Chondrocyte (in vitro differentiated cells): ENCODE measurements at places on chromosomes 12 and 14.

DNA sequence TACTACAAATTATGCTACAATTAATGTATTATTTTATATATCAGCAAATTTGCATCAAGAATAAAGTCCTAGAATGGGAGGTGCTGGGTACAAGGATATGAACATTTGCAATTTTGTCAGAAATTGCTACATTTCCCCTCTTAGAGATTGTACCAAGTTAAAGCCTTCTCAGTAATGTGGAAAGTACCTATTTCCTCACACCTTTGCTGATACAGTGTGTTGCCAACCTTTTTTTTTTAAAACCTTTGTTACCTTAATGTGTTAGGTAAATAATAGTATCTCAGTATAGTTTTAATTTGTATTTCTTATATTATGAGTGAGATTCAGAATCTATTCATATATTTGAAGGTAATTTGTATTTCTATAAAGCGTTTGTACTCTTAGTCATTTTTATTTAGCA lies 95.4 kb upstream of the HIF1A start:
- DNase-seq, result no peak

GRCh38 chr12:76470028-76470939 lies 89.3 kb downstream of the OSBPL8 start:
- no peak for DNase-seq

DNA sequence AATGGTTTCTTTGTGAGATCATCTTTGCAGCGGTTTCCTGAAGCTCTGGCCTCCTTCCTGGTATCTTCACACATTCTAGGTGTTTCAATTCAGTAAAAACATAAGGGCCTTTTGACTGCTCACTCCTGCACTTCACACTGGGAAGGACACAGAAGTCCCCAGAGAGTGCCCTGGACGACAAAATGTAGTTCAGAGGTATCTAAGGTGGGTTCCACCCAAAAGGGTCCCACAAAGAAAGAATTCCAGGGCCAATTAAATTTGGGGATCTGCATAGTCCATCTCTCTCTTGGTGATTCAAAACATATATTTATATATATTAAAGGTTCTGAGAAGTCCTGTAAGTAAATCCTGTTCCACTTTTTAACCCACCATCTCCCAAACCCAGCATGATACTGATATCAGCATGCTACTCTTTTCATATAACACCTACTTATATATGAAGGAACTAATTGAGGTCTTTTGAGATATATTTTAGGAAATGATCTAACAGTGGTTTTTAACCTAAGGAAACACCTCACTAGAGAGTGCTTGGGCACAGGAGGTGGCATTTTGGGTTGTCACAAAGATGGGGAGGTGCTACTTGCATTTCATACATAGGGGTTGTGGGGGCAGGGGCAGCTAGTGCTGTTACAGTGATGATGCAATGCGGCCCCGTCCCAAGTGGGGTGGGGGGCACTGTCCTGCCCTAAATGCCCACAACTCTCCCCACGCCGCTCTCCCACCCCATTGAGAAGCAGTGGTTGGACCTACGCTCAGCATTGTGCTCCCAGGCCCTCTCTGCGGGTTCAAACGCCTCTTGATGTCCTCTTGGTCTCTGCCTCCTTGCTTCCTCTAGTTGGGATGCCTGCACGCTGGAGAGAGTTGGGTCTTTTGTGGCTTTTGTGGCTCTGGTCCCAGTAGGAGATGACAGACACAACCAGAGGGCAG lies 109.4 kb downstream of the ARF6 start:
- DNase-seq, result no peak

- no peak for DNase-seq
Observed at GRCh38 chr12:8676651-8677050, 14.0 kb upstream of the MFAP5 start.

- DNase-seq, result no peak
Observed at GRCh38 chr12:28328967-28329366, 138.7 kb downstream of the CCDC91 start.

GRCh38 chr14:36325853-36326252 lies 5.4 kb upstream of the MBIP start:
- no peak for DNase-seq

GRCh38 chr12:112381406-112381882 lies 787 bp downstream of the HECTD4 start:
- DNase-seq, result no peak

DNA sequence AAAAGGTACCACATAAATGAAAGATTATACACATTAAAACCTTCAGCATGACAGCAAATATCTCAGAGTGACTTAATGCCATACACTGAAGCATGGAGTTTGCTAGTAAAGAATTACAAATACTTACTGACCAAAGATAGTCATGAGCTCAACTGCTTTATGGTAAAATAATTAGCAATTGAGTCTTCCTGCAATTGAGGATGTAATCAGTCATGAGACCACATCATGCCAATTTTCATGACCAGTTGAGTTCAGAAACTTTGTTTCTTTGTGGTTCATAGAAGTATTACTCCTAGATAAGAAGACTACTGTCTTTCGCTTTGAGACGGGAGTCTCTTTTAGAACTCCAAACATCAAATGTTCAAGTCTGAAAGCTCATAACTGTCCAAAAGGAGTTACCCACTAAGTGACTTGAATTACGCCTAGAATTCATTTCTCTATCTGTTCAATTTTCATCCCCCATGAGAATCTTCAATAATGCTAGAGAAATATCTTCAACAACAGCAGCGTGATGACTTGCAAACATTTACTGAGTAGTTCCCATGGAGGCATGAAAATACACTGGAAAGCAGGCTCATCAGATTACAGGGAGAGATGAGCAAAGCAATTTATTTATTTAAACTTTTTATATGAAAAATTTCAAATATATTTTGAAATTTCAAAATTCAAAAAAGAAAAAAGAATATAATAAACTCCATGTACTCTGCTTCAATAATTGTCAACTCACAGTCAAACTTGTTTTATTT lies 120.0 kb downstream of the BTG1 start:
- no peak for DNase-seq

DNA sequence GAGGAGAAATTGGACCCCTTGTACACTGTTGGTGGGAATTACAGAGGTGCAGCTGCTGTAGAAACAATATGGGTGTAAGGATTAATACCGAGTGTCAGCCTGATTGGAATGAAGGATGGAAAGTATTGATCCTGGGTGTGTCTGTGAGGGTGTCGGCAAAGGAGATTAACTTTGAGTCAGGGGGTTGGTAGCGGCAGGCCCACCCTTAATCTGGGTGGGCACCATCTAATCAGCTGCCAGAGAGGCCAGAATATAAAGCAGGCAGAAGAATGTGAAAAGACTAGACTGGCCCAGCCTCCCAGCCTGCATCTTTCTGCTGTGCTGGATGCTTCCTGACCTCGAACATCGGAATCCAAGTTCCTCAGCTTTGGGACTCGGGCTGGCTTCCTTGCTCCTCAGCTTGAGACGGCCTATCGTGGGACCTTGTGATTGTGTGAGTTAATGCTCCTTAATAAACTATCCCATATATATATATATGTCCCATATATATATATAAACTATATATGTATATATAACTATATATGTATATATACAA lies 38.4 kb upstream of the PPP2R5C start:
- no peak for DNase-seq

DNA sequence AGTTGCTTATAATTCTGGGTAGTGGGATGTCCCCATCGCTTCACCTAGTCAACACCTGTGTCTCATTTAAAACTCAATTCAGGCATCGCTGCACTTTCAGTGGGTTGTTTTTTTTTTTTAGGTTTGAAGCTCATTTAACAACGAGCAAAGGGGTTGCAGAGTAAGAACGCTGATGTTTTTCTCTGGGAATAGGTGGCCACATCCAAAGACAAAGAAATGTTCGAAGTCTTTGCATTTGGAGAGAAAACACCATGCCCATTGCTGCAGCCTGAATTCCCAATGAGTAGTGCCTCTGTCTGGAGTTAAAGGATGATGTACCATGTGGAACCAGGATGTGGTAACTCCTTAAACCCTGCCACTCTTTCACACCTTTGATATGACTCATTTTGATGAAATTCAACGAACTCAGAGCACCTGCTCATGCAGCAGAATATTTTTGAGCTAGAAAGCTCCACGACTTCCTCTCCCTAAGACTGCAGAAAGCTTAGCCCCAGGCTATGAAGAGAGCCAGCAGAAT lies 35.1 kb upstream of the BATF start:
- DNase-seq, result no peak

DNA sequence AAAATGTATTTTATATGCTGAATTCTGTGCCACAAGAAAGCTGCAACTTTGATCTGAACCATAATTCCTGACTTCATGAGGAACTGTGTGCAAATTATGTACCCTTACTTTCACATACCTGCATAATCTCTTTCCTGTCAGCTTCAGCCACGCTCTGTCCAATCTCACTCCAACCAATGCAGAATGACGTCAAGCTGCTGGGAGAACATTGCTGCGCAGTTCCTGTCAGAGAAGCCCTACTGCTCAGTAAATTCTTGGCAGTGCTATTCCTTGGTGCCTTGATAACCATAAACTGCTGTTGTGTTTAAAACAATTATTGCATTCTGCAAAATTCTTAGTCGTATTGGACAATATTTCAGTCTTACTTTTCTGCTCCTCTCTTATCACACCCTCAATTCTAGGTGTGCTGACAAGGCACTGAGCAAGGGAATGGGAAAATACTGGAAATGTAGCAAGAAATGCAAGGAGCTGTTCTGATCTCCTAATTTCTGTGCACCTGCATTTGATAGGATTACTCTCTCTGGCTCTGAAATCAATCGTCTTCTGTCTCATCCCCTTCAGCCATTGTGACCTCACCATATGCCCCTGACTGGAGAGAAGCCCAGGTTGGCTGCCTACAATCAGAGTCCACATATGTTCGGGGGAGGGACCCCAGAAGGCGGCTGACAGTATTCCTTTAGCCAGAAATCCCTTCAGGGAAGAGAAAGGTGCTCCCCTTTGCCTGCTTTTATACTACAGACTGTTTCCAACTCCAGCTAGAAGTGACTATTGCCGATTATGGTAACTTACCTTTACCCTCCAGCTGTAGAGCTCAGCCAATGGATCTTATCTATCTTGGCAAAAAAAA lies 274.9 kb upstream of the NOVA1 start:
- DNase-seq, result no peak

DNA sequence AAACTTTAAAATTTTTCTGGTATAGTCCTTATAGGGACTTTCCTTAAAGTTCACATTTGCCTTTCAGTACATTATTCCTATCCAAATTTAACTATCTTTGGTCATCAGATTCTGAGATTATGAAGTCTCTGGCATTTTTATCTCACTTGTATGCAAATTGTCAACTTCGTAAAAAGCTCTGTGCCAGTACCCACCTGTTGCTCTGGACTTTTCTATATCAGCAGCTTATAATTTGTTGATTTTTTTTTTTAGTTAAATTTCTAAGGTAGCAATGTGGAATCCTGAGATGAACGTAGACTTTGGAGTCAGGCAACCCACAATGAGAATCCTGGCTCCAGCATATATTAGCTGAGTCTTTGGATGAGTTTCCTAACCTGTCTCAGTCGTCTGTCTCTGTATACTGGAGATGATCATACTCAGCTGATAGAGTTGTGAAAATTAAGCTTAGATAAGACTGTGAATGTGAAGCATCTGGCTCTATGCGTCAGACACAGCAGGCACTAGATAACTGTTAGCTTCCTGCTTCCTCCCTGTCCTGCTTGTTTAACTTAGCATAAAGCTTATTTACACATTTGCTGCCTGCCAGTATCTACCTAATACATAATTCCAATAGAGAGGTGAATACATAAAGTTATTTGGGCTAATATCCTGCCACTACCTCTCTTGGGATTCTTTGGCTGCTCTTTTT lies 59.8 kb downstream of the MARK3 start:
- DNase-seq, result no peak

GRCh38 chr12:113271853-113272561 lies 50.7 kb downstream of the TPCN1 start:
- DNase-seq, result peak; percentile 79

- peak; percentile 51 for DNase-seq
Observed at GRCh38 chr12:49867570-49868341, 24.9 kb upstream of the BCDIN3D start.

GRCh38 chr12:49652921-49653520 lies 29.7 kb downstream of the PRPF40B start:
- DNase-seq, result no peak

DNA sequence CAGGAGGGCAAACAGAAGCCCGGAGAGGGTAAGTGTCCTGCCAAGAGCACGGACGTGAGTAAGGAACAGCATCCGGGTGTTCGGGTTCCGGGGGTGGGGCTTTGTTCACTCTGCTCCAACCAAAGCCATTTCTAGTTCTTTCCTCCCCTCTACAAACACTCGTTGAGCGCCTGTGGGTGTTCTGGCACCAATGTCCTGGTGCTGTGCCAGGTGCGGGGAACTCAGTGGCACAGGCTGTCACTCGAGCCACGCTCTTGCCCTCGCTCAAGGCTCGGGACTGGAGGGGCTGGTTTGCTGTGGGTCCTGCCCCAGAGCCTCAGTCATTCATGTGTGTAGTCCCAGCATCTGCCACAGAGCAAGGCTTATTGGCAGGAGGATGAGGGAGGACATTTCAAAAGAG lies 157.5 kb downstream of the CALM1 start:
- no peak for DNase-seq

DNA sequence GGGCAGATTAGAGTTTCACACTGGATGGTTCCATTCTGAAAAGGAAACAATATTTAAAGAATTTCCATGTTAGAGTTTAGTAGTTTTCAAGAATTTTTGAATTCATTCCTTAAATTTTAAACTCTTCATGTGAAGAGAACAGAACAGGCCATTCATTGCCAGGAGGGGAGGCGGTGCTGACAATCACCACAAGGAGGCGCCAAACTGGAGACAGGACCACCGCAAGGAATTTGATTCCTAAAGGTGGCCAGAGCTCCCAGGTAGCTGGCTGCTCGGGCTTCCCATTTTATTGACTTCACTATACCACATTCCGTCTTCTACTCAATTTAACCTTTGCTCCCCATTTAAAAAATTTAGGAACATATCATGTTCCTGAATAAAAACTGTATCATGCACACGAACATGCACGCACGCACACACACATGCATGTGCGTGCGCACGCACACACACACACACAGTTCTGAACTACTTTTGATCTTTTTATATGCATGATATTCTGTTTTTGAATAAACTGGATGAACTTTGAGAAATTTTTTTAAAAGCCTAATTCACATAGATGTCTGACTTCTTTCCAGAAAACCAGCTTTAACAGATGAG lies 101.2 kb downstream of the NELL2 start:
- DNase-seq, result no peak

- no peak for DNase-seq
Observed at GRCh38 chr12:59087077-59087673, 166.9 kb upstream of the LRIG3 start.

GRCh38 chr14:60510951-60511599 lies 2.1 kb downstream of the SIX6 start:
- DNase-seq, result peak; percentile 59

GRCh38 chr14:69685218-69685616 lies 73.8 kb downstream of the SUSD6 start:
- no peak for DNase-seq
